ENCODE measurements at places on chromosomes 7 and 10.

GRCh38 chr10:32114508-32114907 lies 58.3 kb upstream of the KIF5B start:
- H3K27me3 ChIP-seq = no peaks in the 10 kb centered on the region
- no peak for DNase-seq
- peaks cover 19% of the 10 kb centered on the region for H3K4me1 ChIP-seq
- H3K4me3 ChIP-seq = no peak overlapping the region
- H3K36me3 ChIP-seq = no peaks in the 10 kb centered on the region

DNA sequence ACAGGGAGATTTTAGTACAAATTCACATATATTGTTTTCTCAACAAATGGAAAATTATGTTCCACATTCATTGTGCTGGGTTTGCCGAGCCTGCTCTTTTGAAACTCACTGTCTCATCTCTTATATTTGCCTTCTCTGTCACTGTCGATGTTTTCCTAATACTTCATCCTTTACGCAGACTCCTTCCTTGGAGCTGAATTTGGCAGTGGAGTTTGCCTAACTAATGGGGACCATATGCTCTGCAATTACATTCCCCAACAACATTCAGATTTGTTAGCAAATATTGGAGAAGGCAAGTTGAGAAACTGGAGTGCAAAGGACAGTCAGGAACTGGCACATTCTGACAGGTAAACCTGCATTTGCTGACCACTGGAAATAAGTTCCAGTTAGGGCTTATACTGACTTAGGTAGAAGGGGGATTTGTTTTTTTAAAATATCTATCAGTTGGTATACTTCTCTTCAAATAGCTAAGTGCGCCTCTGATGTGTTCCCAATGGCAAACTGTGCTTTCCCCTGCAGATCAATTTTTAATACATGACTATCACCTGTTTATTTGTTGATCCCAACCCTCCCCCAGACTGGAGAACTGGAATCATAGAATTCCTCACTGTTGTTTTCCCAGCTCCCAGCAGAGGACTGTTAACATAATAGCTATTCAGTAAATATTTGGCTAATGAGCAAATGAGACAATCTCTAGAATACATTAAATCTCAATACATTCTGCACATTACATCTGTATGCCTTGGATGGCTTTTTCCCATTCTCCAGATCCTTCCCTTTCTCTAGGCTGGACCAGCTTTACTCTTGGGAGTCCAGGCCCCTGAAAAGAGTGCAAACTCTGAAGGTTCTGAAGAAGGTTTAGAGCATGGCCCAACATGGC lies 769.3 kb downstream of the KCNMA1 start:
- H3K4me1 ChIP-seq = no peaks in the 10 kb centered on the region
- H3K4me3 ChIP-seq = no peak overlapping the region
- H3K27ac ChIP-seq = no peak overlapping the region
- H3K27me3 ChIP-seq = no peaks in the 10 kb centered on the region
- no peaks in the 10 kb centered on the region for H3K36me3 ChIP-seq
- DNase-seq = no peak

DNA sequence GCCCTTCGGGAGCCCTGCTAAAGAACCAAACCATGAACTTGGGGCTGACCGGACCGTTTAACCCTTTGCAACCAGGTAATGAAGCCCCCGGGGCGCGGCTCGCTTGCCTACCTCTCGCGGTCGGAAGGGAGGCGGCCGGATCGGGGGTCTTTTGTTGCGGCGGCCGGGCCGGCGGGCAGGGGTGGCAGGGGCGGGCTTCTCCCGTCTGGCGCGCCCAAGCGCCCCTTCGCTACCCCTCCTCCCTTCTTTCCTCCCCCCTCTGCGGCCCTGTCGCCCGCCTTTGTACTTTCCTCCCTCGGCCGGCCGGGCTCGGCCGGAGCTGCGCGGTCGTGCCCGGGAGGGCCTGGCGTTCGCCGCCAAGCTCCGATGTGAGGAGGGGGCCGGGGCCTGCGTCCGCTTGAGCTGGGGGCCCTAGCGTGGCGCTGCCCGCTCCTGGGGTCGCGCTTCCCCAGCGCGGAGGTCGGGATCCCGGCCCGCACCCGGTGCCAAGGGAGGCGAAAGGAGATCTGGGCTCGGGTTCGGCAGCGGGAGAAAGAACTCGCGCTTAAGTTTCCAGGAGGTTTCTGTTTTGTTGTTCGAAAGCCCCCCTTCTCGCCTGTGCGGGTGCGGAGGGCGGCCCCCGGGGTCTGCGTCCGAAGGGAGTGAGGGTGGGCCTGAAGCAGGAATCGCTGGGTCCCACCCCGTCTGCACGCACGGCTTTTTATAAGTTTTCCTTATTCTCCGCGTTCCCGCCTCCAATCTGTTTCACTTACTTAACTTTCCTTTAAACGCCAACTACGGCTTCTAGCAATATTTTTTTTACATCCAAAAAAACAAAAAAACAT lies 436.8 kb upstream of the GALNT17 start:
- H3K27me3 ChIP-seq = peaks cover 8% of the 10 kb centered on the region
- H3K4me1 ChIP-seq = no peaks in the 10 kb centered on the region
- H3K36me3 ChIP-seq = no peaks in the 10 kb centered on the region

GRCh38 chr7:100119970-100120732 lies 717 bp downstream of the CNPY4 start:
- H3K4me3 ChIP-seq = peak overlapping the region; percentile 76
- no peak for DNase-seq

DNA sequence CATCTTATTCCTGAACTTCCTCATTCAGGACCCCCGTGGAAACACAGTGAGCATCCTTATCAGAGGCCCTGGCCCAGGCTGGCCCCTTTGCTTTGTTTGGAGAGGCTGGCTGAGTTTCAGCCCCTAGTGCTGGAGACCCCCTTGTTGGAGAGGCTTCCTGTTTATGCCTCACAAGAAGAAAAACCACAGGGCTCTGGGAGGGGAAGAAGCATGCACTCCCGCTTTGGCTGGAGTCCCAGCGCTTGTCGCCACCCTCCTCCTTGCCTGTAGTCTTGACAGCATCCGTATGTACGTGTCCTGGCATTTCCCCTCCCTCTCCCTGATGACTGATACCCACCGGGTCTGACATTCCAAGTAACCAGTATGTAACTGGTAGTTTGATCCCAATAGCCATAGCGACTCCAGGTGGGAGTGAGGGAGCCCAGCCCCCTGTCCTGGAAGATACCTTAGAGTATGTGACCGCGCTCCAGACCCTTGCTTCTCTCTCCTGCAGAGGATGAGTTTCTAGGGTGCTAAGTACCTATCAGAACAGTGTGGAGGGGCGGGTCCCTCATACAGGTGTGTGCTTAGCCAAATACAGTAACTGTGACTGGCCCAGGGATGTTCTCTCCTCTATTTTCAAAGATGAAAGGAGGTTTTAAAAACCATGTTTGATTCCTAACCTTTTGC lies 6.9 kb upstream of the ATP6V0E2 start:
- no peaks in the 10 kb centered on the region for H3K36me3 ChIP-seq
- no peak for DNase-seq
- no peak overlapping the region for H3K4me3 ChIP-seq
- H3K27ac ChIP-seq = no peak overlapping the region

- H3K27ac ChIP-seq = no peak overlapping the region
- no peaks in the 10 kb centered on the region for H3K4me1 ChIP-seq
- no peaks in the 10 kb centered on the region for H3K36me3 ChIP-seq
- no peaks in the 10 kb centered on the region for H3K27me3 ChIP-seq
- DNase-seq = no peak
- H3K4me3 ChIP-seq = no peak overlapping the region
Measured at GRCh38 chr7:24419077-24419476, 135.1 kb downstream of the NPY start.

DNA sequence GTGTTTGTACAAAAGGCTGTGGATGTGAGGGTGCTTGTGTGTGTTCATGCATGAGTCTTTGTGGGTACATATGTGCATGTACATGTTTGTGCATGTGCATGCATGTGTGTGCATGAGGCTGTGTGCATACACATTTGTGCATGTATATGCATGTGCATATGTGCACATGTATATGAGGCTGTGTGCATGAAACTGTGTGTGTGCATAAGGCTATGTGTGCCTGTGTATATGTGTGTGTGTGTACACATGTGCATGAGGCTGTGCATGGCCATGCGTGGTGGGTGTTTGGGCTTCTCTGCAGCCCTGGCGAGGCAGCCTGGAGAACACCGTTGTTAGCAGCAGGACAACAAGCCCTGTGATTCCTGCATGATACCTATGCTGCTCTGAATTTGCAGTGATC lies 207.7 kb upstream of the ADCY1 start:
- DNase-seq = no peak
- no peaks in the 10 kb centered on the region for H3K36me3 ChIP-seq
- H3K4me3 ChIP-seq = no peak overlapping the region
- H3K4me1 ChIP-seq = no peaks in the 10 kb centered on the region

DNA sequence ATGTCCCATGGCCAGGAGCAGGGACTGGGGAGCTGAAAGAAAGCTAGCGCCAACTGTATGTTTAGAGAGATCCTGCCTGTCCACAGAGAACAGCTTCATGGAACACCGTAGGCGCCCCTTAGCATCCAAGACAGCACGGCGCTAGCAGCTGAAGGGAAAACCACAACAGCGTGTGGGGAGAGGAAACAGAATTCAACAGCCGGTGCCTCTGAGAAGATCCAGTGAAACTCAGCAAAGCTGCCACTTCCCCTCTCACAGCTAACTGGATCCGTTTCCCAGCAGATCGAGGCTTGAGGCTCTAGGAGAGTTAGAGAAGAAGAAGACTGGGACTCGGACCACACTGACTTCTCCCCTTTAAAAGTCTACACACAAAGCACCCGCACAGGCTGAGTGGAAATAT lies 145.0 kb downstream of the MAD1L1 start:
- no peaks in the 10 kb centered on the region for H3K4me1 ChIP-seq
- DNase-seq = no peak
- no peak overlapping the region for H3K4me3 ChIP-seq
- no peak overlapping the region for H3K27ac ChIP-seq

- no peaks in the 10 kb centered on the region for H3K36me3 ChIP-seq
- H3K27me3 ChIP-seq = no peaks in the 10 kb centered on the region
- H3K4me1 ChIP-seq = no peaks in the 10 kb centered on the region
- no peak for DNase-seq
Measured at GRCh38 chr7:3309956-3310355, 8.9 kb downstream of the SDK1 start.

DNA sequence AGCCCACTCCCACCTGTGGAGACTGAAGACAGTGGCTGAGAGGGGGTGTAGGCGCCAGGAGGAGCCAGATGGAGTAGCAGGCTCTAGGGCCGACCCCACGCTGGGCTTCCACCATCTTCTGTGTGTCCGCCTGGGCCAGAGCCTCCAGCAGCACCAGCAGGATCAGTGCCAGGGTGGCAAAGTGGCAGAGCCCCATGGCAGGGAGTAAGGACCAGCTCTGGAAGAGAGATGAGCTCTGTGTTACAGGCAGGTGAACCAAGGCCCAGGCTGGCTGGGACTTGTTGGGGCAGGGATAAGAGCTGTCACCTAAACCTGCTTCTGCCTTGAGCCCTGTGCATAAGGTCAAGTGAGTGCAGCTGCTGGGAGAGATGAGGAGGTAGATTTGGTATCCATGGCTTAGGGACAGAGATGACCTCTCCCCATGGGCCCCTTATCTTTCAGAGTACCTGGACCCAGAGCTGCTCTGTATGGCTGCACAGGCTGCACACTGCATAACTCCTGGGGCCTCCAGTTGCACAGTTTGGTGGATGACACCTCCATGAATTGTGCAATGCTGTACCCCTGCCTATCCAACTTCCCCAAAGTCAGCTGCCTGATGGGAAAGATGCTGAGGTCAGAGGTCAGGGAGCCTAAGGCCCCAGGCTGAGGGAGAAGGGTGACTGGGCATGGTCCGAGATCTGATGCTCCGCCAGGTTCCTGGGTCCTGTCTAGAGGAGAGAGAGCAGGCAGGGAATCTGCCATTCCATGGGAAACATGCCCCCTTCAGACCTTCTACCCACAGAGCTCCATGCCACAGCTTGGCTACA lies 7.4 kb upstream of the SAMD8 start:
- DNase-seq = no peak
- H3K4me1 ChIP-seq = 0 out of 2 replicates have a peak, but pooled peaks cover 7% of the 10 kb centered on the region
- no peak overlapping the region for H3K4me3 ChIP-seq

GRCh38 chr10:126063353-126063791 lies 167.0 kb downstream of the FANK1 start:
- no peaks in the 10 kb centered on the region for H3K36me3 ChIP-seq
- peak; percentile 78 for DNase-seq
- H3K4me1 ChIP-seq = peaks cover 59% of the 10 kb centered on the region
- H3K27ac ChIP-seq = peak overlapping the region; percentile 90
- no peak overlapping the region for H3K4me3 ChIP-seq

DNA sequence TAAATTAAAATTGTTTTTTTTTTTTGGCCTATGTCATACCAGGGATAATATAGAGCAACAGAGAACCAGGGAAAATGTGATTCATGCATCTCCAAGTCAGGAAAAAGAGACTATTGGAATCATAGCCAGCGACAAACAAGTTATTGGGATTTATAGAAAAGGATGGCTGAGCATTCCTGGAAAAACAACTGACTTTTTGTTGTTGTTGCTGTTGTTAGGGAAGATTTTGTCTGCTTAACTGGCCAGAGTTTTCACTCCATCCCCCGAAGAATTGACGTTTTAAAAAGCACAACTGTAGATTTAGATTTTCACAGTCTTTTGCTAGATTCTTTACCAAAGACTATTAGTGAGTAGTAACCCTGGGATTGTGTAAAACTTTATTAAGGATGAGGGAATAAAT lies 112.4 kb downstream of the TBXAS1 start:
- no peak overlapping the region for H3K4me3 ChIP-seq
- no peaks in the 10 kb centered on the region for H3K36me3 ChIP-seq
- H3K27ac ChIP-seq = no peak overlapping the region
- H3K27me3 ChIP-seq = no peaks in the 10 kb centered on the region
- no peak for DNase-seq

DNA sequence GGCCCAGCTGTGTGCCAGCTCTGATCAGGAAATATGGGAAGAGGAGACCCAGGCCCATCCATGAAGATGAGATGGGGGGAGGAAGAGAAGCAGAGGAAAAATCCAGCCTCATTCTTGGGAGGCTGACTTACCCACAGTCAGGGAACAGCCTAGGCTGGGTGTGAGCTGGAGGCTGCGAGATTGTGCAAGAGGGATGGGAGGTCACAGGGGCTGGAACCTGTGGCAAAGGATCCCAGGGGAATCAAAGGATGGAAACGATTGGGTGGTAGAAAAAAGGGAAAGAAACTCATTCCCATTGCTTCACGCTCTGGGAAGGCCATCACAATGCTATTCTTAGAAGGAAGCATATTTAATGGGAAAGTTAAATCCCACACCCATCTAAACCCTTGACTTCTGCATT lies 26.7 kb upstream of the CRHR2 start:
- DNase-seq = no peak
- no peaks in the 10 kb centered on the region for H3K36me3 ChIP-seq
- H3K4me1 ChIP-seq = peaks cover 21% of the 10 kb centered on the region
- H3K4me3 ChIP-seq = no peak overlapping the region
- no peaks in the 10 kb centered on the region for H3K27me3 ChIP-seq

DNA sequence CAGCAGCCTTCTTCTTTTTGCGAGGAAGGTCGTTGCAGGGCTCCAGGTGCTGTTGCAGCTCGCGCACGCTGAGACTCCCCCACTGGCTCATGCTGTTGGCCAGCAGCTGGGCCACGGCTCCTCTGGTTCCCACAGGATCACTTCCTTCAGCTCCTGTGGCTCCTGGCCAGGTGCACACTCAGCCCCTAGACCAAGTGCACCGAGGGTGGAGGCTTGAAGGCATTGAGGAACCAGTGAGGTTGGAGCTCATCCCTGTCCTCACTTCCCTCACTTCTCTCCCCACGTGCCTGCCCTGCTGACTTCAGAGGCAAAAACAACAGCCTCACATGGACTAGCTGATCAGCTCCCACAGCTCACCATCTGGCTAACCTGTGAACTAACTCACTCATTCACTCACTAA lies 46.2 kb upstream of the ADRB1 start:
- H3K4me1 ChIP-seq = no peaks in the 10 kb centered on the region
- no peaks in the 10 kb centered on the region for H3K36me3 ChIP-seq
- no peaks in the 10 kb centered on the region for H3K27me3 ChIP-seq
- no peak overlapping the region for H3K27ac ChIP-seq
- H3K4me3 ChIP-seq = no peak overlapping the region

Measured in PC-9 (cell line).